Endothelial cell (in vitro differentiated cells): ENCODE measurements at places on chromosomes 7 and 10.

DNA sequence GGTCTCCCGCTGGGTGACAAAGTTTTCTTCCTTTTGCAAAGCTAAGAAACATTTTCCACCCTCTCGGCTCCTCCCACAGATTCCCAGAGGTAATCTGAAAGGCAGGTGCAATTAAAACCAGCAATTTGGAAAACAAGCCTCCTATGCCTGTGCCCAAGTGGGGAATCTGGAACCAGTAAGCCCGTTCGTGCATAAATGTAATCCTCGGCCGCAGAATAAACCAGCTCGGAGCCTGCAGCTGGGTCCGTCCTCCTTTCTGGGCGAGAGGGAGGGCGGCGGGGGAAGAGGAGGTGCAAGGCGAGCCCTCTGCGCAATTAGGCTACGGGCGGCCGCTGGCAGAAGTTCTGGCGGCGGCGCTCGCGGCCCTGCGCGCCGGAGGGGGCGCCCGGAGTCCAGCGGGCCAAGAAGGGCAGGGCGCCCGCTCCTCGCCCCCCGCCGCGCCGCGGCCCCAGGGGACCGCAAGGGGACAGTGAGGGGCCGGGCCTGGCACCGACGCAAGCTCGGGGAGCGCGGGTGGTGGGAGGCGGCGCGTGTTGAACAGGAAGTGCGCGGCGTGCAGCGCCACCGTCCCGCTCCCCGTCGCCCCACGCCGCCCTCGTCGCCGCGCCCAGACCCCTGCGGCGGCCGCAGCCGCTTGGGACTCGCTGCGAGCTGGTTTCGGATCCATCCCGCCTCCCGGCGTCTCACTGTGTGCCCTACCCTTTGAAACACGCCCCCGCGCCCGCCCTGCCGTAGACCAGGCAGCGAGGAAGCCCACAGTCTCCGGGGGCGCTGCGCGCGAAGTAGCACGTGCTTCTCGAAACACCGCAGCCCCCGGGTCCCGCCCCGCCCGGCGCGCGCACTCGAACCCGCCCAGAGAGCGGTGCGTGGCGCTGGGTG, at the start of gene PRKAG2:
Gene PRKAG2 (minus strand): TSS at position 217 of the 879 bp plus-strand sequence. CDS start 495 bp downstream, outside the sequence.
- peak; percentile 40 for DNase-seq

GRCh38 chr10:48818861-48819520, 120.6 kb downstream of the LRRC18 start:
- no peak for DNase-seq

DNA sequence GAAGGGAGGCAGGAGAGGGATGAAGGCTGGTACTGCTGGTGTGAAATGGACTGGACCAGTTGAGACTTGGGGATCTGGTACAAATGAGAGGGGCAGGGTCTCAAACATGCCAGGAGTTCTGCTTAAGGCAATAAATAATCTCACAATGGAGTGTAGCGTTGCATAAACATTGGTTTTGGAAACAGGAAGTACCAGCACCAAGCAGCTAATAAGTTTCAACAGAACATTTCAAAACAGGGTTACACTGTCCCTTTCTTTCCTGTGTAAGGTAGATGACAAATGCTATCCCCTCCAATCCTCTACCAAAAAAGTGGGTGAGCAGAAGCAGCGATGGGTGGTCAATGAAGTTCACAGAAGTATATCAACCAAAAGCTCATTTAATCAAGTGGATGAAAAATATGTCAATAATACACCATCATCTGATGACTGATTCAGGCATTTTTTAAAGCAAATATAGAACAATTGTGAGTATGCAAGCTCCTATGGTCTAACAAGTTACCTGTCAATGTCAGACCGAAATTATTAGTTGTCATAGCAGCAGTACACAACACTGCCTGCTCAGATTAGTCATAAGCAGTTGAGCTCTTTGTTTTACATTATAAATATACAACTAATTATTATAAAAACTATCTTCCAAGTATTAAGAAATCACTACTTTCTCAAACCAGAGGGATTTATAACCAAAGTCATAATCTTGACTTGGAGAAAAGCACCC, 220.0 kb downstream of the FAM107B start:
- no peak for DNase-seq

DNA sequence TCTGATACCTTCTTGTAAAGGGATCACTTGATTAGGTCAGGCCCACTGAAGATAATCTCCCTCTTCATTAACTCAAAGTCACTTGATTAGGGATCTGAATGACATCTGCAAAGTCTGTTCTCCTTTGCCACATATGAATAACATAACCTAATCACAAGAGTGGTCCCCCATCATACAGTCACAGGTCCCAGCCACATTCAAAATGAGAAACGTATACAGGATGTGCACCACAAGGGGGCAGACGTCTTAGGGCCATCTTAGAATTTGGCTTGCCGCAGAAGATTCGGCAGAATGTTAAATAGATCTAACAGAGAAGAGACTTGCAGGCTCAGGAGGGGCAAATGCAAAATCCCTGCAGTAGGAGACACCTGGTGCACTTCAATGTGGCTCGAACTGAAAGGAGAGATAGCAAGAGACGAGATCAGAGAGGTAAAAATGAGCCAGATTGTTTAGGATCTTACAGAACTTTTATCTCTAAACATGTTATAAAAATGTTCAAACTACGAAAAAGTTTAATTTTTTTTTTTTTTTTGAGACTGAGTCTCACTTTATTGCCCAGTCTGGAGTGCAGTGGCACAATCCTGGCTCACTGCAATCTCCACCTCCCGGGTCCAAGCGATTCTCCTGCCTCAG, 10.4 kb upstream of the SMC3 start:
- DNase-seq: peak; percentile 47

- no peak for DNase-seq
These were observed 291.9 kb downstream of the DOCK4 start for GRCh38 chr7:111914291-111914690.

GRCh38 chr10:74437822-74438221, 286.8 kb downstream of the ADK start:
- no peak for DNase-seq

- DNase-seq: no peak
These were observed 130.3 kb downstream of the ATE1 start for GRCh38 chr10:121797490-121797889.

GRCh38 chr7:20260223-20260622, 43.0 kb upstream of the MACC1 start:
- no peak for DNase-seq

GRCh38 chr10:105793071-105793470, 1152.0 kb downstream of the SORCS3 start:
- DNase-seq: no peak

DNA sequence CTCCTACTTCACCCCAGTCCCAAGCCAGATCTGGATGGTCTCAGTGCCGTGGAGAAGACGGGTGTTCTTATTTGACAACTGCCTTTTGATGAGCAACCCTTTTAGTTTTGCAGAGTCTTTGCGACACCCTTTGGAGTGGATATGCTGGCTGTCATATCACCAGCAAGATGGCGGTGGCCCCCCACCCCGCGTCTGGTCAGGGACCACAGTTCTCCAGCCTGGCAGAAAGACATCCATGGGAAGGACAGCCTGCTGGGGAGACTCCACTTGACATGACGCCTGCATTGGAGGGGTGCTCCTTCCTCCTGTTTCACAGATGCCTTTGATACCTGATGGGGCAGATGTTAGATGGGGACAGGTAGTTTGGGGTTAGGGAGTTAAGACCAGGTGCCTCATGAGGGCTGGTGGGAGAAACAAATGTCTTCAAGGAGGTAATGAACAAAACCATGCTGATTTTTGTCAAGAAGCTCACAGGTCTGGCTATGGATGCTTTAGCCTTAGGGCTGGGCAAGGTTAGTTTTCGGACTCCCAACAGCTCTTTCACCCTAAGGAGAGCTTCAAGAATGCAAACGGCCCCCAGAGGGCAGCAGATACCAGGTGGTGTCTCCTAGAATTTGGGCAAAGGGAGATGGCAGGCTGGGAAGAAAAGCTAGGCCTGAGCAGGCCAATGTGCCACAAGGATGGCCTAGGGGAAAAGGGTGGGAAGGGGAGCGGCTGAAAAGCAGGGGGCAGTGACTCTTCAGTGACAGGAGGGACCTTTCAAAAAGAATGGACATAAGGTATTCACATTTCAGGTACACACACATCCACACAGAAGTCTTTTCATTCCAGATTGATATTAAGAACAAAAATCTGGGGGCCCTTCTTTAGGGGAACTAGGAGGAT, 95.2 kb downstream of the CLEC2L start:
- peak; percentile 62 for DNase-seq

DNA sequence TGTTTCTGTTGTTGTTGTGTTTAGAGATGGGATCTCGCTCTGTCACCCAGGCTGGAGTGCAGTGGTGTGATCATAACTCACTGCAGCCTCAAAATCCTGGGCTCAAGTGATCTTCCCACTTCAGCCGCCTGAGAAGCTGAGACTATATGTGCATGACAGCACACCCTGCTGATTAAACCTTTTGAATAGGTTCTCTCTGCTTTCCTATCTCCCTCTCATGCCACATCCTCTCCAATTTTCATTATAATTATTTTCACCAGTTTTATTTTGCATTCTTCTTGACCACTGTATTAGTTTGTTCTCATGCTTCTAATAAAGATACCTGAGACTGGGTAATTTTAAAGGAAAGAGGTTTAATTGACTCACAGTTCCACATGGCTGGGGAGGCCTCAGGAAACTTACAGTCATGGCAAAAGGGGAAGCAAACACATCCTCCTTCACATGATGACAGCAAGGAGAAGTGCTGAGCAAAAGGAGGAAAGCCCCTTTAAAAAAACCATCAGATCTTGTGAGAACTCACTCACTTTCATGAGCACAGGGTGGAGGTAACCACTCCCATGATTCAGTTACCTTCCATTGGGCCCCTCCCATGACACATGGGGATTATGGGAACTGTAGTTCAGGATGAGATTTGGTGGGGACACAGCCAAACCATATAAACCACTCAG, 12.9 kb downstream of the AGK start:
- no peak for DNase-seq

GRCh38 chr7:145324081-145324480, 488.2 kb upstream of the TPK1 start:
- no peak for DNase-seq

GRCh38 chr7:28166982-28167715, 13.4 kb downstream of the JAZF1 start:
- no peak for DNase-seq

DNA sequence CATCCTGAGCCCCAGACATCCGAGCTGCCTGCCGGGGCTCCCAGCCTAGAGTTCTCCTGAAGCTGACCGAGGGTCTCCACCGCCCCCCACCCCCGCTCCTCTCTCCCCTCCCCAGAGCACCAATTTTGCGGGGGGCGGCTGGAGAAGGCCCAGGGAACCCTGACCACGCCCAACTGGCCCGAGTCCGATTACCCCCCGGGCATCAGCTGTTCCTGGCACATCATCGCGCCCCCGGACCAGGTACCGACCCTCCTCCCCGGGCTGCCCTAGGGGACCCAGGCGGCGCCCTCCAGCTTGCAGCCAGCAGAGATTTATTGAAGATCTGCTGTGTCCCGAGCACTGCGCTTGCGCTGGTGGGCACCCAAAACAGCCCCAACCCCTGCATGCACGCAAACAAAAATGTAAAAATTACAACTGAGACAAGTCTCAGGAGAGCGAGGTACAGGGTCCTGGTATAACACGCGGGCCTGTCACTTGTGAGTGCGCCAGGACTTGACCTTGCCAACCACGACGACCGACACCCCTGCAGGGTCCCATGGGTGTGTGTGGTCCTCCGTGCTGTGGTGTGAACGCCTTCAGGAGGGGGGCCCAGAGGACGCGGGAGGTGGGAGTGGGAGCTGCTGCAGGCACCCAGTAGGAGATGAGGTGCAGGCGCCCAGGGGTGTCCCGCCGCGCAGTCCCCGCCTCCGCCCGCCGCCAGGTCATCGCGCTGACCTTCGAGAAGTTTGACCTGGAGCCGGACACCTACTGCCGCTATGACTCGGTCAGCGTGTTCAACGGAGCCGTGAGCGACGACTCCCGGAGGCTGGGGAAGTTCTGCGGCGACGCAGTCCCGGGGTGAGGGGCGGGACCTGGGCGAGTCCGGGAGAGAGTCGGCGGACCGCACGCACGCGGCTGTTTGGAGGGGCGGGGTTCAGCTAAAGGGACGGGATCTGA, 3.1 kb downstream of the PCOLCE start:
- DNase-seq: peak; percentile 45

- DNase-seq: no peak
These were observed 69.6 kb downstream of the ASB13 start for GRCh38 chr10:5596611-5597341.

DNA sequence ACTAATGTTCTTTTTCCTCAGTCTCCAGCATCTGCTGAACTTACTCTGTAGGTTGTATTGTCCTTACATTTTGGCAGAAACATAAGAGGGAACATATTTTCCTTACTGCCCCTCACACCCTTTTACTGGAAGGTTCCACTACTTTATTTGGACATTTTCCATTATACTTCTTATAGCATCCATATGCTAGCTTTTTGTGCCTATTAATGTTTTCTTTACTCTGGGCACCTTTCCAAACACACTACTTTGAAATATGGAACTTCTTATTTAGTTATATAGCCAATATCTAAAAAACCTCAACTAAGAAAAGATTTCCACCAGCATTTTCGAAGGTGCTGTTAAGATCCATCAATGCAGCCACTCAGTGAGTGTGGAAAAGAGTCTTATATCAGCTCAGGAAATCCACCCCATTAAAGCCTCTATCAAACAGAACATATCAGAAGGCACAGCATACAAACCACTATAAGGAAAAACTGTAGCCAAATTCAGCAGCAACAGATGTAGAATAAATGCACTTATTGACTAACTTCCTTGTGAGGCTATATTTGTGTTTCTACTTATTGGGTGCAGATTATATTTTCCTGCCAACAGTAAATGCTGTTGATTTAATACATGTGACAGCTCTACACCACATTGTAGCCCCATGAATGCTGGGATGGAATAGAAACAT, 272.5 kb upstream of the SEMA3E start:
- no peak for DNase-seq

GRCh38 chr10:299969-300368, 164.7 kb downstream of the ZMYND11 start:
- DNase-seq: no peak

DNA sequence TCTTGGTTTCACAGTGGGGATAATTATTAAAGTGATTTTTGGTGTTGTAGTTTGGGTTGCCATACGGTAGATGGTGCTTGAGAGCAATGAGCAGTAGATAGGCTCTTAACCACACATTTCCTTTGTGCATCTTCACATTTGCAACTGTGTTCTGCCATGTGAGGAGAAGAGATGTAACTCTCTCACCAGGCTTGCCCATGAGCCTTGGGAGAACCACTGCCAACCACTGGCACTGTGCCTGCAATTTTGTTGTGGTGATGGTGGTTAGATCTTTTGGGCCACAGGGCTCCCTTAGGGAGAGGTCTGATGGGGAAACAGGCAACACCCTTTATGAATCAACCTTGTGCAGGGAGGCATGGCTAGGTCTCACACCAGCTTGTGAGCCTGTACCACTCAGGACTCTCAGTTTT, 204.3 kb downstream of the CCDC7 start:
- no peak for DNase-seq

DNA sequence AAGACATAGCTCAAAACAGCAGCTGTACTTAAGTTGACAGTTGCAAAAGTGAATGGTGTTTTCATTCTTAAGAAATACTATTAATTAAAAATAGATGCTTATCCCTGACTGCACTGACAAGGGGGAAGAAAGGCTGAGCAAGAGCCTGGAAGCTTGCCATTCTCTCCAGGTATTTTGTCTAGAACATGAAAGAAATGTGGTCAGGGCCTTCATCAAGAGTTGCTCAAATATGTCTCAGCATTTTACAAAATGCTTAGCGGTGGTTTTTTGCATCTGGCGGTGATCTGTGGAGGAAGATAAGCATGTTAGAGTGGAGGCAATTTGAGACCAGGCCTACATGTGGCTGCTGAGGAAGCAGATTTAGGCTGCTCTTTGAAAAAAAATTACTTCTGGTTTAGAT, 46.4 kb upstream of the CC2D2B start:
- no peak for DNase-seq

- peak; percentile 47 for DNase-seq
These were observed 114.9 kb downstream of the HDAC9 start for GRCh38 chr7:18610331-18610948.
